ENCODE measurements at places on chromosomes 1 and 21.

DNA sequence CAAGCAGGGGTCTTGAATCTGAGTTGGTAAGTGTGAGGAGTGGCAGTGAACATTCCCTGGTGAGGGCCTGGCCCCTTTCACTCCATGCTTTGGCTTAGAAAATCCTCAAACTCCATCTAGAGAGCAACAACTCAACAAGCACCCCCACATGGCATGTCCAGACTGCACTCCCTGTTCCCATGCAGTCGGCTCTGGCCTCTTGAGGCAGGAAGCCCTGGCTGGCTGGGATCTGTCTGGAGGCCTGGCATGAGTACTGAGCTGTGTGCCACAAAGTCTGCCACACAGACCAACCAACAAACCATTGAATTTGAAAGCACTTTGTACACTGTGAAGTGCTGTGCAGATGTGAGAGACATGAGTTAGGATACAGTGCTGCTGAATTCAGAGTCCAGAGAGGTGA, 25.2 kb downstream of the COA7 start:
- no peak for DNase-seq

DNA sequence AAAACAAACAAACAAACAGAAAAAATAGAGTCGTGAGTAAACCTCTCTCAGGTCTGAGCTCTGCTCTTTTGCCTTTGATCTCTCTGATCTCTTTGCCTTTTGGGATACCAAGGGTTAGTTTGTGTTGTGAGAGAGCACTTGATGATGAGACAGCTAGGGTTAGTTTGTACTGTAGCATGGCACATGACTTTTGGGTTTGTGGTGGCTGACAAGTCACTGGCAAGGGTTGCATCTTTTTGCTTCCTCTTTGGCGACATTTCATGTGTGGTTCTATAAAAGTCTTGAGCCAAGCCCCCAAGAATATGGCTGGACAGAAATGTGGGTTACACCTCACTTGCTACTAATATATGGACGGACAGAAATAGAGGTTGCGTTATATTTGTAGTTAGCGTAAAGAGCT, 60.5 kb downstream of the TESK2 start:
- peak; percentile 69 for DNase-seq

DNA sequence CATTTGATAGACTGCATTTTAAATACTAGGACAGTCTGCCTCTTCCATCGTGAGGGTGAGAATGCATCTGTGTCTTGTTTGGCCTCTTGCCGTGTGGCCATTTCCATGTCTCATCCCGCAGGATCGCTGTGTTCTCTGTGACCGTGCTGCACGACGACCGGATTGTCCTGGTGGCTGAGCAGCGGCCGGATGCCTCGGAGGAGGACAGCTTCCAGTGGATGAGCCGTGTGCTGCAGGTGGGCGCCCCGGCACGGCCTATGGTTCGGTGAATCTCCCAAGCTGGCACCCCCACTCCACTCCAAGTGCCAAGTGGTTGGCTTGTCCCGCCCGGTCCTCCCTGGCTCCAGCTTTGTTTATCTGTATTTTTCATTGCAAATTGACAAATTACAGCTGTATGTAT, 55.2 kb downstream of the S100B start:
- no peak for DNase-seq

DNA sequence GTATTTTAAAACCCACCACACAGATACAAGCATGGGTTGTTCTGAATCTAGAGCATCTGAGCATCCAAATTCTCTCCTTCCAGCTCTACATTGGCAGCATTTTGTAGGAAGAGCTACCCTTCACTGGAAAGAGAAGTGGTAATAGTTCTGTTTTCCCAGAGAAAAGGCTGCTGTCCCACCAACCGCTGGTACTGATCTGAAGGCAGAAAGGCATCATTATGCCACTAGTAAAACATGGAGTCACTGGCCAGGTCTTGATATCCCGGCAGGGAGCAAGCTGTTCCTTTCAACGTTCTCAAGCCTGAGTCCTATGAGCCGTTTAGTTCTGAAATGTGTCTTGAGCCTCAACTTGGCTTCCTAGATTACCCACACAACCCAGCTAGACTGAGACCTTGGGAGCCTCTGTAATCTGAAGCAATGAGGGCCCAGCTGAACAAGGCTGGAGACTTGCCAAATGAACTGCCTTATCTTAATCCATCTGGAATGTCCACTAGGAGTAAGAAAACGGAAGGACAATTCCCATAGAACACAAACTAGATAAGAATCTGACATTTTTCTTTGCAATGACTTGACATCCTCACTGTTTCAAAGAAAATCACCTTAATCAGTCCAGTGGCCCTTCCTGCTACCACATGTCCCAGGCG, 116.8 kb downstream of the KCNH1 start:
- DNase-seq, result no peak

GRCh38 chr1:54989968-54990810, 8.5 kb upstream of the BSND start:
- DNase-seq, result no peak

- no peak for DNase-seq
These were observed 552 bp upstream of the ZNF691 start for GRCh38 chr1:42845866-42846256.

GRCh38 chr1:206631085-206631509, 4.2 kb upstream of the DYRK3 start:
- DNase-seq, result peak; percentile 58

GRCh38 chr1:167819849-167820683, 93.9 kb downstream of the ADCY10 start:
- peak; percentile 67 for DNase-seq

- peak; percentile 53 for DNase-seq
These were observed 148.5 kb downstream of the TENT5C start for GRCh38 chr1:117754061-117754969.

GRCh38 chr1:187903223-187903622, 1074.5 kb downstream of the PLA2G4A start:
- DNase-seq, result no peak

DNA sequence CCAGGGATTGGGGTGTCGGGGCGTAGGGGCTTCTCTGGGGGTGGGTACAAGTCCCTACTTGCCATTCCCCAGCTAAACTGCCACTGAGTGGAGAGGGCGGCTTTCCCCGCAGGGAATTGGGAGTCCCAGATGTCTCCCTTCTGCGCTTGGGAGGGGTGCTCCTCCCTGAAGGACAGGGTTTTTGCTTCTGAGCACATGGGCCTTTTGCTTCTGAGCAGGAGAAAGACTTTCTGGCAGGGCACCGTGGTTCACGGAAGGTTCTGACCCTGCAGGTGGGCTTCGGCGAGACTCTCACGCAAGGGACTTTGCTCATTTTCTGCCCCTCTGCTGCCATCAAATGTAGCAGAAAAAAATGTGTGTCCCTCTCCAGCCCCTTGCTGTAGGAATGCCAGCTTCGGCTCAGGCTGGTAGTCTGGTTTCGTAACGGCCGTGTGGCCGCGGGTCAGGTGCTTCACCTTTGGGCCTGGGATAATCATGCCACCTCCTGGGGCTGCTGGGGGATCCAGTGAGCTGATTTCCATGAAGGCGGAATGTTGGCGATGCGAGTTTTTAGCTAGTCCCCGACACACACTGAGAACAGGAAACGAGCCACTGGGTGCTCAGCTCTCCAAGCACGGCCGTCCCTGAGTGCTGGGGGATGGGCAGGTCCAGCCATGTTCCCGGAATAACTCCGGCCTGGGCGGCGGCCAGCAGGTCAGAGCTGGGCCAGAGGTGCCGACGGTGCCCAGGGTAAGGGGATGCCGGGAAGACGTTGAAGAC, 364.0 kb downstream of the CAMTA1 start:
- no peak for DNase-seq

GRCh38 chr1:220786337-220787068, at the start of gene MTARC1:
TSS of gene MTARC1 (plus strand) at chr1:220786913. CDS start at chr1:220786945, 32 bp downstream.
- peak; percentile 39 for DNase-seq

DNA sequence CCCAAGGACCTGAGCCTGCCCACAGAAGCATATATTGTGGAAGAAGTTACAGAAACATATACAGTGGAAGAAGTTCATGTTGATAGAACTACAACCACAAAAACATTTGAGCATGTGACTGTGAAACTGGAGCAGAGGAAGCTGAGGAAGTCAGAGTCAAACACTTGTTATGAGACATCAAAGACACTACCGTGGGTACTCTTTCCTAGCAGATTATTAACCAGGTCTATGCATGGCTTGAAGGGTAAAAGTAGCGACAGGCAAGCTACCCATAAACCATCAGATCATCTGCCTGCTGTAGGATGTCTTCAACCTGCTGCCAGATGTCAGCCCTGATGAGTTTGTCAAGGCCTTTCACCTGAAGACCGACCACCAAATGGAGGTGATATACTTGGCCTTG, 35.8 kb downstream of the IVNS1ABP start:
- DNase-seq, result no peak

GRCh38 chr1:216566641-216567205, 143.5 kb upstream of the USH2A start:
- no peak for DNase-seq

GRCh38 chr1:236904892-236905741, 99.1 kb downstream of the MT1HL1 start:
- DNase-seq, result peak; percentile 62

DNA sequence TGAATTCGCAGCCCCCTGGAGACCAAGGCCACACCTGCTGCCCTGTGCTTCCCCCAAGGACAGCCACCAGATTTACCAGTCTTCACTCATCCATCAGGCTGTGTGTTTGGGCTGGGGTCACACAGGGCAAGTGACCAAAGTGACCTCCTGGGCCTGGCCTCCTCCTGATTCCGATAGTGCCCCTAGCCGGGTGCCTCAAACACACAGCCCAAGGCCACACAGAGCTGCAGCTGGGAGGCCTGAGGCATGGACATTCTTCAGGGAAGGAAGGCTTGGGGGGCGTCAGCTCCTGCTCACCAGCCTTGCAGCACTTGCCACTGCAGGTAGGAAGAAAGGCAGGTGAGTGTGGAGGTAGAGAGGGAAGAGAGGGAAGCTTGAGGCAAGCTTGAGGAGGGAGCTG, 181.3 kb downstream of the RUNX1 start:
- no peak for DNase-seq

- DNase-seq, result peak; percentile 33
These were observed 54.1 kb upstream of the MUTYH start for GRCh38 chr1:45394342-45394741.

DNA sequence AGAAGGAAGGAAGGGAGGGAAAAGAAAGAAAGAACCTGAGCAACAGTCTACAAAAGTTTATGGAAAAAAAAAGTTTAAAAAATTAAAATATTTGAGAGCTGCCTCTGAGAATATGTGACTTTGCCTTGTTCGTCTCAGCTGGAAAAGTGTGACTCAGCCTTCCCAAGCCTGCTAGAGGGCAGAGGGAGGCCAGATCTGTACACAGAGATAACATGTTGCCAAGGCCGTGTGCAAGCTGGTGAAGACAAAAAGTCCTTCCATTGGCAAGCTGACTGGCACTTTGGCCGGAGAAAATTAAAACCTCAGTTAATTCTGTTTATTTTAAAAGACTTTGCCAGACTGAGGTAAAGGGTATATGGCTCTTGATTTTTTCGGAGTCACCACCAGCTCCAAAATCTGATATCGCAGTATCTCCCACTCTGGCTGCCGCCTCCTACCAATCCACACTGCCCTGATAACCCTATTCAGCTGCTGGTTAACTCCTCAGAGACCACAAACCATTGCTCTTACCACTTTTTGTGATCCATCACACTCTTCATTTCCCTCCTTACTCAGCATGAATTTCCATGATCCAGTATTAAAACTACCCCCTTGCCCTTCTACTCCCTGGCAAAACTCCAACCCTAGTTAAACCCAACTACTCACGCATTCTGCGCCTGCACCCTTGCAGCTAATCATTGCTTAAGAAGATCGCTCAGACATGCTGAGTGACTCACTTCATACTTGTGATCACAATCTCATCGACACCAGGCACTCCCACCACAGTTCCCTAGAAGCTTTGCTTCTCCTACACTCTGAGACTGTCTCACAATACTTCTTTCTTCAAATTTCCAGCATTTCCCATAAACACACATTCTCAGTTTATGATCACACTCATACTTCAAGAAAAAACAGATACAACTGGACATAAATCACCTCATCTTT, 5.7 kb upstream of the PPP1R15B start:
- peak; percentile 98 for DNase-seq

GRCh38 chr21:41483415-41483814, 24.5 kb downstream of the TMPRSS2 start:
- DNase-seq, result no peak

GRCh38 chr1:227742738-227743715, 7.8 kb downstream of the SNAP47 start:
- DNase-seq, result no peak

Measured in inflammatory macrophage treated with lipopolysaccharide for 4 hours (primary cell).